Central memory CD8-positive, alpha-beta T cell (primary cell): ENCODE measurements at places on chromosomes 1 and 21.

DNA sequence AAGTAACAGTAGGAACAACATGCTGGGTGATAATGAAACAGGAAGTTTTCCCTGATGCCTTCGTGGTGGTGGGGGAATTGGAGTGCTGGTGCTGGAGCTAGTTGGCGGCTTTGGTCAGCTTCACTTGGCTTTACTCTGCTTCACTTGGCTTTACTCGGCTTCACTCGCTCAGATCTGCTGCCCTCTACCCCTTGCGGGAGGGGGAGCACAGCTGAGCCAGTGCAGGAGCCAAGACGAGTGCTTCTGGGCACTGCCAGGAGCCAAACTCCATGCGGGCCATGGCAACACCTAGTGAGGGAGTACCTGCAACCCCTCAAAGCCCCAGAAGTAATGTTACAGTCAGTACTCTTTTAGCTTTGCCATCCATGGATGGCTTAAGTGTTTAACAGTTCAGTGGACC lies 10.6 kb upstream of the PRKACB start:
- no peak for DNase-seq

DNA sequence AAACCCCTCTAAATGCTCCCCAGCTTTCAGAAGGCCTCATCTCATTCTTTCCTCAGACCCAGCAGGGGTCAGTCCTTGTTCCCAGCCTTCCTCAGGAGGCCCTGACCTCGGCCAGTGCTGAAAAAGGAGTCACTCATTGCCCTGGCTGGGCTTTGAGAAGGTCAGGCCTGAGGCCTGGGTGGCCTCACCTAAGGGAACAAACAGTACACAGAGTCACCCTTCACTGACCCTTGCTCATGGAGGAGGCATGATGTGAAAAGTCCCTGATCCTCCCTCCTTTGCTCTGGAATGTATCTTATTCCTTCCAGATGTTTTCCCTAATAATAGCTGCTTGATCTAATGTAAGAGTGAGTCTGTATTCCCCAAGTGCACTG lies 117.7 kb upstream of the SLC44A3 start:
- DNase-seq, result no peak

DNA sequence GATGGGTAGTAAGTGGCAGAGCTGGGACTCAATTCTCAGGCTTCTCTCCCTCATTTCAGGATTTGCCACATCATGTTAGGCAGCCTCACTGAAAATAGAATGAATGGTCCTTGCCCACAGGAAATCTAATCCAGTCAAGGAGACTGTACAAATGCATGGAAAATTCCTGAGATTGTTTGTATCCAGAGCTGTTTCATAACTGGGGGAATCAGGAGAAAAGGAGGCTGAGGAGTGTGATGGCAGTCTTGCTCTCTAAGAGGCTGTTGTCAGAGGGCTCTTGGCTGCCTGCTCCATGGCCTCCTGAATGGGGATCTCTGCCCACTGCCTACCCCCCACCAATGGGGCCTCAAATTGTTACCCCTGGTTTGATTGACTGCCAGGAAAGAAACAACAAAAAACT lies 141.9 kb upstream of the TNR start:
- no peak for DNase-seq

- no peak for DNase-seq
Measured at GRCh38 chr1:171940368-171940767, 99.1 kb downstream of the DNM3 start.

- no peak for DNase-seq
Measured at GRCh38 chr1:39258925-39259244, 54.4 kb downstream of the MACF1 start.

DNA sequence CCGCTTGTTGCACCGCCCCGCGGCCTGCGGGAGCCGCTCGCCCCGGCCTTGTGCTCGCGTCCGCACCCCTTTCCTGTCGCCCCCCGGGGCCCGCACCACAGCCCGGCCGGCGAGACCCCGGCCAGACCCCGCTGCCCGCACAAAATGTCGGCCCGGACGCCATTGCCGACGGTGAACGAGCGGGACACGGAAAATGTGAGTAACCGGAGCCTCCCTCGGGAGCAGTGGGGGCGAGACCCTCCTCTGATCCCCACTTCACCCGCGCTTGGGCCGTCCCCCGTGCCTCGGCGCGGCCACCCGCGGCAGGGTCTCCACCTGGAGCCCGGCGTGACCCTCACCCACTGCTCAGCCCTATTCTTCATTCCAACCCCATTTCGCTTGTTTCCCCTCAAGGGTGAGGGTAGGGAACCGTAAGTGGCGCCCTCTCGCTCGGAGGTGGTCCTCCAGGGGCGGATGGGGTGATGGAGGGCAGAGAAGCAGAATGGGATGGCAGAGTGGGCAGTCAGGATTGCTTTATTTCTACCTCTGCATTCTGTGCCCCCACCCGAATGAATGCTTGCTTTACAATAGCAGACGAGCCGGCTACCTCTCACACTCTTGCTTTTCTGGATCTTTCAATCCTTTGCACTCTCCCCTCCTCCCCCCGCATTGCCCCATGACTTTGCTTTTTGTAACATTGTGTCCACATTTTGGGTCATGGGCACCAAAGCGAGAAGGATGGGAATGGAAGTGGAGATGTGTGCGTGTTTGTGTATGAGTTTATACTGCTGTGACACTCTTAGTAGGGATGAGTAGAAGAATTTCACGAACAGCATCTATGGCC lies 954 bp downstream of the MARK1 start:
- no peak for DNase-seq

DNA sequence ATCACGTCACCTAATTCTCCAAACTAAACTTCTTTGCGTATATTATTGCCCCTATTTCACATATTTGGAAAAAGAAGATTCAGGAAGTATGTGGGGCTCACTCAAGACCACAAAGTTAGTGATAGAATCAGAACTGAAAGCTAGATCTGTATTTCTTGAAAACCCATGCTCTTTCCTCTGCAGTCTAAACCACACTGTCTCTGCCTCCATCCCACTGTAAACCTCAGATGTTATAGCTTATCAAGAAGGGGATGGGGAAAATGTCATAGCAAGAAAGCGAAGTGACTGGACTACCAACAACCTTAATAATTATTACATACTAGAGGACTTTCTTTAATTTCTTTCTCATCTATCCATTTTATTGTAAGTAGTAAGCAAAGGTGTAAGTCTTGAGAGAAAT lies 257.7 kb upstream of the SGIP1 start:
- no peak for DNase-seq

DNA sequence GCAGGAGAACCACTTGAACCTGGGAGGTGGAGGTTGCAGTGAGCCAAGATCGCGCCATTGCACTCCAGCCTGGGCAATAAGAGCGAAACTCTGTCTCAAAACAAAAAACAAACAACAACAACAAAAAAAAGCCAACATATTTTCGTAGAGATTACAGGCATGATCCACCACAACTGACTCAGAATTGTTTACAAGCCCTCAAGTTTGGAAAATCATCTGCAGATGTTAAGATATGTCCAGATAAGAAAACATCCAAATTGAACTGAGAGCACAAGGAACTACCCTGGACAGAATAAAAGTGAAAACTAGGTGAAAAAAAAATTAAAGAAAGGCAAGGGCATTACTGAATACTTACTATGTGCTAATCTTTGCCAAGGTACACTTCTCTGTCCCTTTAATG lies 89.8 kb upstream of the WLS start:
- no peak for DNase-seq

GRCh38 chr21:18608226-18608625 lies 204.6 kb upstream of the TMPRSS15 start:
- no peak for DNase-seq

- DNase-seq, result no peak
Measured at GRCh38 chr21:33685613-33686197, 43.4 kb downstream of the ITSN1 start.

- DNase-seq, result no peak
Measured at GRCh38 chr21:39660191-39660980, 47.6 kb downstream of the B3GALT5 start.

DNA sequence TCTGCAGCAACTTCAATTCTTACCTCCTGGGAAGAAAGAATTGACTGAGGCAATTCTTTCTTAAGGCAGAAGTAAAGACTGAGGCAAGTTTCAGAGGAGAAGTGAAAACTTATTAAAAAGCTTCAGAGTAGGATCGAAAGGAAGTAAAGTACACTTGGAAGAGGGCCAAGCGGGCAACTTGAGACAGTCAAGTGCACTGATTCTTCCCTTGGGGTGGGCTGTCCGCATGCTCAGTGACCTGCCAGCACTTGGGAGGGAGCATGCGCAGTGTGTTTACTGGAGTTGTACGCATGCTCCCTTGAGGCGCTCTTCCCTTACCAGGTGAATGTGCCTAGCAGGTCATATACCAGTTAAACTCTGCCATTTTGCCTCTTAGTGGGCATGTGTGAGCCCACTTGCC lies 55.3 kb upstream of the NBPF3 start:
- DNase-seq, result no peak

DNA sequence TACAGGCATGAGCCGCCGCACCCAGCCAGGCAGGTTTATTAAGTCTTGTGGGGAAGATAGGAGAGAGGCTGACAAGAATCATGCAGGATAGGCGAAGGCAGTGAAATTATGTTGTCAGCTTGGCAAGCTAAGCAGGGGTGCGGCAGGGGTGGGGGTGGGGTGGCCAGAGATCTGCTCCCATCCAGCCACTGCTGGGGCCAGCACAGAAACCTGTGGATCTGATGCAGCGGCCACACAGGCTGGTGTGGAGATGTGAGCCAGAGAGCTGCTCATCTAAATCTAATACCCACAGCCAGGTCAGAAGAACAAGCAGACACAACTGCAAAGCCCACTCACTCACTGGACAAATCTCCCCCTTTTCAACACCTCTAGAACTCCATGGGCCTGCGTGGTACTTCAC lies 68.7 kb downstream of the KCTD3 start:
- DNase-seq, result no peak

- no peak for DNase-seq
Measured at GRCh38 chr1:161735837-161736236, 13.7 kb upstream of the DUSP12 start.

GRCh38 chr1:25648681-25649440 lies 32.3 kb downstream of the MAN1C1 start:
- no peak for DNase-seq

GRCh38 chr21:16071761-16072160 lies 342.0 kb downstream of the USP25 start:
- DNase-seq, result no peak

DNA sequence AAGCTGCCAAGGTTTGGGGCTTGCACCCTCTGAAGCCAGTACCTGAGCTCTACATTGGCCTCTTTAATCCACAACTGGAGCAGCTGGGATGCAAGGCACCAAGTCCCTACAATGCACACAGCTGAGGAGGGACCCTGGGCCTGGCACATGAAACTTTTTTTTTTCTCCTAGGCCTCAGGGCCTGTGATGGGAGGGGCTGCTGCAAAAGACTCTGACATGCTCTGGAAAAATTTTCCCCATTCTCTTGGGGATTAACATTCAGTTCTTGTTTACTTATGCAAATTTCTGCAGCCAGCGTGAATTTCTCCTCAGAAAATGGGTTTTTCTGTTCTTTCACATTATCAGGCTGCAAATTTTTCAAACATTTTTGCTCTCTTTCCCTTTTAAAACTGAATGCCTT lies 1072.2 kb downstream of the BRINP3 start:
- no peak for DNase-seq

- DNase-seq, result no peak
Measured at GRCh38 chr1:97006044-97006661, 284.6 kb downstream of the PTBP2 start.

- DNase-seq, result no peak
Measured at GRCh38 chr1:58964880-58965279, 181.0 kb upstream of the JUN start.

DNA sequence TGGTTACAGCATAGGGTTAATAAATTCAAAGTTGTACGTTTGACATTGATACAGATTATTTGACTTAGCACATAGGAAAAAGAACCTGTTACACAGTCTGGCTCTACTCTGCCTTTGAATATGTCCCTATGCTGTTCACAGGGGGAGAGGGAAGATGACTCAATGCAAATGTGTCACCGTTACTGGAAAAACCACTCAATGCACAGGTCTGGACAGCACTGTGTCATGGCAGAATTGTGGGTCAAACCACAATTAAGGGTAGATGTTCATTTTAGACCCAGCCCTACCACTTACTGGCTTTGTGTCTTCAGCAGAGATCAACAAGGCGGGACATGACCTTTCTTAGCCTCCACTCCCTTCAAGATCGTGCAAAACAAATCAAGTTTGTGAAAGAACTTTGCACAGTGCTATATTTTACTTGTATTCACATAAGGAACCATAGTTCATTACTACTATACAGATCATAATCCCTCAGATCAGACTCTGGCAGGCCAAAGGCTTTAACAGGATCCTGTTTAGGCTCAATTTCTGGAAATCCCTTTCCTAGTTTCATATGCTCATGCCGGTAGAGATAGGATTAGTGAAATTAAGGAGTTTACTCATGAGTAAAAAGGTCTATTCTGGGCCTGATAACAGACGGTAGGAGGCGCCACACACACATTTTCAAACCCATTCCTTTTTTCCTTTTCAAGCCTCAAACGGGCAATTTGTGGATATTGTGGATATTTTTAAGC lies 22.1 kb downstream of the EIF2D start:
- no peak for DNase-seq

DNA sequence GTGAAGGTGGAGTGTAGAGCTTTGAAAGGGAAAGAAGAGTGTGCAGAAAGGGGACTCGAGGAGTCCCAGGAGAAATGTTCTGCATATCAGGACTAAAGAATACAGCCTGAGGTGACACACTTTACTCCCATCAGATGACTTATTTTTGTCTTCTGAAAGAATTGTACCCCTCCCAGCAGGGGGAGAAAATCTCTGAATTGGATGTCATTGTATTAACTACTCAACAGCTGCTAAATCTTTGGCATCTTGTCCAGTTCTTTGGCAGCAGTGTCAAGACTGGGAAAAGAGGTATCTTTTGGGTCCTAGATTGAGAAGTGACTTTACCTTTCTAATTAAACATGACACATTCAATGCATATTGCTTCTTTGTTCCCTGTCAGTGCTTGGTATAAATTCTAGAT lies 18.9 kb downstream of the UBE4B start:
- no peak for DNase-seq

DNA sequence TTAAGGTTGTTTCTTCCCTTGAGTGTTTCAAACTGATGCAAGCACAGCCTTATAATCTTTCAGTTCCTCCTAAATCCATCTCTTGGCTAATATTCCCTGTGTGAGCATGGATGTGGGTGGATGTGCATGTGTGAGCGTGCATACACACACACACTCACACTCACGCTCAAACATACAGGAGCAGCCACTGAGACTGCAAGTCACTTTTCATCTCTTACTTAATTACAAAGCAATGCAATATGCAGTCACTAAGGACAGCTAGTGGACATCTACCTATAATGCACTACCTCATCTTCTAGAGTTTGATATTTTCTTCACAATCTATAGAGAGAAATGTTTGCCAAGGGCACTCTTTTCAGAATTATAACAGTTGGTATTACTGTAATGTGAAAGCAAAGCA lies 1.4 kb downstream of the ESRRG start:
- no peak for DNase-seq

- no peak for DNase-seq
Measured at GRCh38 chr1:206566999-206567398, 45.3 kb downstream of the EIF2D start.

DNA sequence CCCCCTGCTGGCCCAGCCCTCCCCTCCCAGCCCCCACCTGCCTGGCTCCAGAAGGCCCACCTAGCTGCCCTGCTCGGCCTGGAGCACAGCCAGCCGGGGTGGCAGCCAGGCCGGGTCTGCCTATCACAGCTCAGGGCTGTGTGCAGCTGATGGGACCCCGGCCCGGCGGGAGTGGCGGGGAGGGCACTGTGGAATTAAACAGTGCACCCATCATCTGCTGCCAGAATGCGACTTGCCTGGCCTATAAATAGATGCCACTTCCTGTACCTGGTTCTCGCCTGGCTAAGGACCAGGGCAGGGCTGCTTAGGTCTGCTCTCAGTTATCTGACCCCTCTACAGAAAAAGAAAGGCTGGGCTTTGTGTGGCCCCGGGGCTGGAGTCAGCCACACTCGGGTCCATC lies 98.2 kb upstream of the VAMP3 start:
- no peak for DNase-seq

- no peak for DNase-seq
Measured at GRCh38 chr1:40076895-40077312, 20.1 kb downstream of the PPT1 start.
